ENCODE measurements at places on chromosomes 16 and 17. TPM values are rescaled to one million over a fixed set of nuclear protein-coding genes. Genes with fewer than 3 reads are reported as not detected.

DNA sequence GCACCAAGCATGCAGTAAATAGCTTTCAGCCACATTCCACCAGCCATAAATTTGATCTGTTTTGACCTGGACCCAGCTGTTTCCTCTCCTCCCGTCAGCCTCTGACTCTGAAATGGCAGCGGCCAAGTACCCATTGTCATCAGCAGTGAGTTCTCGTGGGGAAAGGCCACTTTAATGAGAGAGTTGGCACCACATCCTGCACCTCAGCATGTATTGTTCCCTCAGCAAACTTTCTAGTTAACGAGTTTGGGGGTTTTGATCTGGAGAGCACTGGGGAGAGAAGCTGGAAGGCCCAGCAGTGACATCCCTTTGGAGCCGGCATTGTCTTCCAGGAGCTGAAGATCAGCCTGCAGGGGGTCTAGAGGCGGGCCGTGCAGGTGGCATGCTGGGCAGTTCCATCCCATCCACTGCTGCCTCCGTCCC is 84.9 kb downstream of the RPA1 start:
- no peak for DNase-seq
- H3K36me3 ChIP-seq = no peaks in the 10 kb centered on the region
- no peak overlapping the region for H3K27ac ChIP-seq
- peaks cover 12% of the 10 kb centered on the region for H3K27me3 ChIP-seq

NUBP1 gene
- total RNA-seq = 41.3 TPM

- H3K4me3 ChIP-seq = no peak overlapping the region
- no peaks in the 10 kb centered on the region for H3K27me3 ChIP-seq
- no peak for DNase-seq
- H3K36me3 ChIP-seq = no peaks in the 10 kb centered on the region
- no peak overlapping the region for H3K27ac ChIP-seq
These were observed 174.8 kb downstream of the NTN1 start for GRCh38 chr17:9195961-9196670.

MT1A gene
- total RNA-seq = 0.71 TPM

VWA3A gene
- 0.16 TPM for total RNA-seq

SLC25A11 gene
- total RNA-seq = 101 TPM

TTYH2 gene
- total RNA-seq = 17.4 TPM

TERB1 gene
- not detected for total RNA-seq

DNA sequence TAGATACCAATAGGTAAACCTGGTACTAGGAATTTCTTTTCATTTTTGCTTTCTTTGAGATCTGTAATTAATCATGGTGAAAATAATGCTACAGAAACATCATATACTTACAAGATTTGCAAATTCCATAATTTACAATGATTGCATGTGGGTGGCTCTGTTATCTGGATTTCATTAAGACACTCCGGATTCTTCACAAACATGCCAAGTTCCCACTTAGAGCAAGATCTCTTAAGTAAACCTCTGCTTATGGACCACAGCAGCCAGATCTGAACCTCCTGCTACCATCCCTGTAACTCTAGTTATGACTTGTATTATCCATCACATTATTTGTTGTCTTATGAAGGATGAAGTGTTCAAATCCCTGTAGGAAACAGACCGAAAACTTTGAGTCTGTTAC is 424.7 kb downstream of the CDH13 start:
- no peak for DNase-seq
- no peaks in the 10 kb centered on the region for H3K27me3 ChIP-seq
- no peak overlapping the region for H3K27ac ChIP-seq

DNA sequence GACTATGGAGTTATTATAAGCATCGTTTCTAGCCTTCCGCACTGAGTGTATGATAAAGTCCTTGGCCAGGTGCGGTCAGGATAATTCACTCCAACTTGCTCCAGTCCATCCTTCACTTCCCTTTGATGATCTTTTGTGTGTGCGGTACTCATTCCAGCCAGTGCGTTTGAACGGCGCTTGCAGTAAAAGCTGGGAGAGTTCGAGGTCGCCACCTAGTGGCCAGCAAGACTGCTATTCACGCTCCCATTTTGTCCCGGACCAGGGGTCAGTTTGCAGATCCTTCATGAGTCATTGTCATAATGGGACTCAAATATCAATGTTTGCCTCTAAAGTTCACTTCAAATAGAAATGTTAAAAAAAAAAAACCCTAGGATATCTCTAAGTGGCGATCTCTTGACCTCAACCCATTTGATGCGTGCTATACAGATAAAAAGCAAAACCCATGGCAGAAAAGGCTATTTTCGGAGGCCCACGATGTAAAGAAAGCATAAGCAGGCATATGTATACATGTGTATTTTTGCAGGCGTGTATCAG is 417.1 kb downstream of the TMEM114 start:
- H3K27ac ChIP-seq = no peak overlapping the region
- no peaks in the 10 kb centered on the region for H3K36me3 ChIP-seq
- no peaks in the 10 kb centered on the region for H3K27me3 ChIP-seq

DNA sequence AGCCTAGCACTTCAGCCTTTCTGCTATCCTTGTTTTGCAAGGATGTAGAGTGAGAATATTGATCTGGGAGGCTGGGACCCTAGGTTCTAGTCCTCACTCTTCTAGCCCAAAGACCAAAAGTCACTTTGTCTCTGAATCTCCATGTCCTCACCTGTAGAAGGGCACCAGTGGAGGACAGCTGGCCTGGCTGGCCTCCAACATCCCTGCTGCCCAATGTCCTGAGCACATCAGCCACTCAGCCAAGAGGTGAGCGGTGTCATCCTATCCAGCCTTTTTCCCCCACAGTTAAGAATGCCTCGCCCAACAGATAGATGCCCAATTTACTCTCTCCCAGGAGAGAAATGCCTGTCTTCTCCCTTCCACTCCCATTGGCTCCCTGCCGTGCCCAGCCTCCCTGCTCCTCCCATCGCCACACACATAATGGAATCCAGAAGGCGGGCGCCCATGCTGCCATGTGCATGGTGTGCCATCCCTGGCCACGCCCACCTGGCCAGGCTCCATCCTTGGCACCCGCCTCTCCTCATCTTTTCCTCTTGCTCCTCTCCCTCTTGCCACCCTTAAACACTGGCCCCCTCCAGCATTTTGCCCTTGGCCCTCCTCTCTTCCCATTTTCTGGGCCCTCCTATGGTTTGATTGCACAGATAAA is 157.3 kb upstream of the SDK2 start:
- no peaks in the 10 kb centered on the region for H3K36me3 ChIP-seq
- H3K4me1 ChIP-seq = peaks cover 5% of the 10 kb centered on the region
- H3K4me3 ChIP-seq = no peak overlapping the region
- no peak for DNase-seq
- no peak overlapping the region for H3K27ac ChIP-seq
